ENCODE measurements at places on chromosomes 5 and 9.

DNA sequence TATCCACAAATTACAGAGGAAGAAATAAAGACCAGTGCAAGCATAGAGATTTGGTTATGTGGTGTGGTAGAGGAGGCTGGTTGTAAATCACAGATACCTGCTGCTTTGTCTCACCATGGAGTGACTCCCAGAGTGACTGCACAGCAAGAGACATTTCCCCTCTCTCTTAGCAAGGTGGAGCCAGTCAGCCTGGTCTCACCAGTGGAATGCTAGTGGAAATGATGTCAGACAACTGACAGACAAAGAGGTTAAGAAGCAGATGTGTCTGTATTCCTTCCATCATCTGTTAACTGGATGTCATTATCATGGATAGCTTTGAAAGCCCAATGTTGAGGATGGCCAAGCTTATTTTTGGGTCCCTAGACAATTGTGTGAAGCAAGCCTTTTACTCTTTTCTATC lies 509.4 kb upstream of the SEMA6A start:
- no peak for DNase-seq

- no peak for DNase-seq
Measured at GRCh38 chr9:8259028-8259427, 459.4 kb upstream of the DMAC1 start.

- DNase-seq, result no peak
Measured at GRCh38 chr5:128111818-128112448, 28.4 kb downstream of the SLC12A2 start.

GRCh38 chr5:3385991-3386519 lies 209.6 kb upstream of the IRX1 start:
- no peak for DNase-seq
